Hepatic stellate cell (primary cell): ENCODE measurements at places on chromosomes 5 and 9.
A peak's percentile ranks its signal among the peaks of the same experiment; 100 is the strongest.

GRCh38 chr9:69307446-69308205 lies 17.4 kb upstream of the ENTREP1 start:
- DNase-seq: no peak

DNA sequence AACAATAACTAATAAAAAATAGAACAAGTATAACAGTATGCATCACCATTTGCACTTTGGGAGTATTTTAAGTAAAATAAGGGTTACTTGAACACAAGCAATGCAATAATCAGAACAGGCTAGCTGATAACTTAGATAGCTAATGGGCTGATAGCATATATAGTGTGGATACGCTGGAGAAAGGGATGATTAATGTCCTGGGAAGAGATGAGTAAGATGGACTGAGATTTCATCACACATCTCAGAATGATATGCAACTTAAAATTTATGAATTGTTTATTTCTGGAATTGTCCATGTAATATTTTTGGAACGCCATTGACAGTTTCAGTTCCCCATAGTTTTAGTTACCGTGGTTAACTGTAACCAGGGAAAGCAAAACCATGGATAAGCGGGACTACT lies 173.6 kb downstream of the ISL1 start:
- no peak for DNase-seq

DNA sequence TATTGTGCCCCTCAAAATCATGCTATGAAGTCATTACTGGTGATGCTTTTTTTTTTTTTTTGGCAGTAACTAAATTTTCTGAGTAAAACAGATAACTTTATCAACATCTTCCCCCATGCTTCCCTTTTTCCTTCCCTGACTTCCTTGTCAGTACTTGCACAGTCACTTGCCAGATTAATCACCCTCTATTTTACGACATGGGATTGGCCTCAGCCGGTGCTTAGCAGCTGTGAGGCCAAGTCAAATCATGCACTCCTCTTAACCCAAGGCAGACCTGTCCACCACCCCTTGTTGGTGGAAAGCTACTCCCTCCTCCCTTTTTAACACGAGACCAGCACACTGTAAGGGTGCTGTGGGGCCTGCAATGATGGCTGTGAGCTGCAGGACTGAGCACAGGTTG lies 118.0 kb upstream of the OTULINL start:
- no peak for DNase-seq

DNA sequence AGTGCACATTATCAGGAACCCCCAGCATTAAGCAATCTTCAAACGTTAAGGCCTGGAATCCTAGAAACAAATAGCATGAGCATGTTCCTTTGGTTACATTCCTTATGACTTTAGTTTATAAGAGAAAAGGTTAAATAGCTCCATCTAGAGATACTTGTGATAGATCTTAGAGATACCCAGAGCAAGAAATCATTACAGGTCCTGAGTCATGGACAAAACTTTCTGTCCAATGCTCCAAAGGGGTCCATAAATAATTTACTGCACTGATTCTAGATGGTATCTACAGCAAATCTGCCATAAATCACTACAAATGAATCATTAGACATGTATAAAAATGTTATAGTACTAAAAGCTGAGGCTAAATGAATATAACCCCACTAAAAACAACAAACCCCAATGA lies 139.6 kb downstream of the HTR1A start:
- DNase-seq: no peak

GRCh38 chr9:135592331-135592590 lies 30.7 kb downstream of the PAEP start:
- DNase-seq: no peak

- peak; percentile 56 for DNase-seq
Measured at GRCh38 chr9:16121601-16122286, 568.9 kb downstream of the CCDC171 start.

DNA sequence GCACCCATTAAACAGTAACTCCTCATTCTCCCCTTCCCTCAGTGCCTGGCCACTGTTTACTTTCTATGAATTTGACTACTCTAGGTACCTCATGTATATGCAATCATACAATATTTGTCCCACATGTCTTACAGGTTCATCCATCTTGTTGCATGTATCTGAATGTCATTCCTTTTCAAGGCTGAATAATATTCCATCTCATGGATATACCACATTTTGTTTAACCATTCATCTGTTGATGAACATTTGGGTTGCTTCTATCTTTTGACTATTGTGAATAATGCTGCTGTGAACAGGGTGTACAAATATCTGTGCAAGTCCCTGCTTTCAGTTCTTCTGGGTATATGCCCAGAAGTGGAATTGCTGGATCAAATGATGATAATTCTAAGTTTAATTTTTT lies 40.9 kb downstream of the INIP start:
- no peak for DNase-seq

DNA sequence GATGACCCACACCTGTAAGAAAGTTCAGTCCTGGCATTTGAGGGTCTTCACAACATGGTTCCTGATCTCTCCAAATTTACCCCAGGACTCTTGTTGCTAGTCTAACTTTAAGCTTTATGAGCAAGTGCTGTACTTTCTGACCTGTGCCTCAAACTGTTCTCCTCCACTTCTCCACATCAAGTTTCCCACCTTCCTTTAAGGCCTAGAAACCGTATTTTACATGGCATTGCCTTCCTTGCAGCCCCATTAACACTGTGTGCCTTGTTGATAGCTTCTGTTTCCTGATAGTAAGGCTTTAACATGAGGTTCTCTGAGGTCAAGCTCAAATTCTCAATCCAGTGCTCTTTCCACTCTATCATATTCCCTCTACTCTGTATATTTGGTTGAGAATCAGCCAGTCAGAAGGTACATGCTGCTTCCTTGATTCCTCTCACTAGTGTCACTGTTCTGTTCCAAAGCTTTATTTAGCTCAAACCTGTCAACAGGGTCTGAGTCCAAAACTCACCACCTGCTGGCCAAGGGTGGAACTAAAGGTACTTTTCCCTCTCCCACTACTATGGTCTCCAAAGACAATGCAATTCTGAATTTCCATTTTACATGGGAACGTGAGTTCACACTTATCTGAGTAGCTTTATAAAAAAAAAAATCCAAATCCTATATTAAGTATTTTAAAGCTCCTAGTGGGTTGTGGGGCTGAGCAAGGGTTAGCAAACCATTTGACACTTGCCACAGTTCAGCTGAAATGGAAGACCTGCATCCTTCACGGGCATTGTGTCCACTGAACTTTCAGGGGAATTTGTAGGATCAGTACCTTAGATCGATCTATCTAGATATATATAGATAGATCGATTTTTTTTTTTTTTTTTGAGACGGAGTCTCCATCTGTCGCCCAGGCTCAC lies 21.1 kb downstream of the VCP start:
- peak; percentile 46 for DNase-seq

GRCh38 chr5:91494447-91494996 lies 111.4 kb upstream of the ARRDC3 start:
- DNase-seq: no peak

DNA sequence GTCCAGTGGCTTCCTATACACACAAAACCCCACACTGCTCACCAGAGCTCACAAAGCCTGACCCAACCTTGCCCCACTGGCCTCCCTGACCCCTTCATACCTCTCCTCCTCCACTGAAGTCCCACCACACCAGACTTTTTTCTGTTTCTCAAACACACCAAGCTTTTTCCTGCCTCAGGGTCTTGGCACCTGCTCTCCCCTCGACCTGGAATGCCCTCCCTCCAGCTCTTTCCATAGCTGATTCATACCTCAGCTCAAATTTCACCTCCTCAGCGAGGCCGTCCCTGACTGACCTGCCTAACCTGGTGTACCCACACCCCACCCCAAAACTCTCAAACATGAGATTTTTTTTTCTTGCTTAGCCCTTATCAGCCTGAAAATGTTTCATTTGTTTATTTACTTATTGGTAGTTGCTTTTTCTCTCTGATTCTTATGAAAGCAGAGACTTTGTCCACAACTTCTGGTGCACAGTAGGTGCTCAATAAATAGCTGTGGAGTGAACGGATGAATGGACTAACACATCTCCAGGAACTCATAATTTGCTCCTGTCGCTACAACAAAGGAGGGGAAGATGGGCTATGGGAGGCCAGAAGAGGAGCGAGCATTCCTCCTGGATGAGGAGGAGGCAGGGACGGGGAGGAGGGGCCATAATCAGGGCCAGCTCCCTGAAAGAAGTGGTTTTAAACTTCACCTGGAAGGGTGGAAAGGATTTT lies 84.3 kb downstream of the SH3TC2 start:
- DNase-seq: no peak

- no peak for DNase-seq
Measured at GRCh38 chr9:137813651-137814415, 63.7 kb upstream of the CACNA1B start.

DNA sequence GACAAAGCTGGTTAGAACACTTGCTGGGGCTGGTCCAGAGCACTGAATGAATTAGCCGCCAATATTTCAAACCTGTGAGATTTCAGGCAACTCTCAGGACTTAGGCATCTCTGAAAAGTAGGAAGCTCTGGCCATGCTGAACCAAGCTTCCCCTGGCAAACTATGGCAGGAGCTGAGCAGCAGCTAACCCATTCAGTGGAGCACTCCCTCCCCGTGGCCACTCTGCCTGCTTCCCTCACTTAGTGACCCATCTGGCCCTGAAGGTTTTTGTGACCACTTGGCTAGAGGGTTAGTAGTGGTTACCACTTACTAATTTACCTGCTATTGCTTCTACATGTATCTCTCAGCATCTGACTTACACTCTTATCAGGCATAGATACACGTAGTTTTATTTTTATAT lies 25.5 kb downstream of the FOXI1 start:
- DNase-seq: no peak

DNA sequence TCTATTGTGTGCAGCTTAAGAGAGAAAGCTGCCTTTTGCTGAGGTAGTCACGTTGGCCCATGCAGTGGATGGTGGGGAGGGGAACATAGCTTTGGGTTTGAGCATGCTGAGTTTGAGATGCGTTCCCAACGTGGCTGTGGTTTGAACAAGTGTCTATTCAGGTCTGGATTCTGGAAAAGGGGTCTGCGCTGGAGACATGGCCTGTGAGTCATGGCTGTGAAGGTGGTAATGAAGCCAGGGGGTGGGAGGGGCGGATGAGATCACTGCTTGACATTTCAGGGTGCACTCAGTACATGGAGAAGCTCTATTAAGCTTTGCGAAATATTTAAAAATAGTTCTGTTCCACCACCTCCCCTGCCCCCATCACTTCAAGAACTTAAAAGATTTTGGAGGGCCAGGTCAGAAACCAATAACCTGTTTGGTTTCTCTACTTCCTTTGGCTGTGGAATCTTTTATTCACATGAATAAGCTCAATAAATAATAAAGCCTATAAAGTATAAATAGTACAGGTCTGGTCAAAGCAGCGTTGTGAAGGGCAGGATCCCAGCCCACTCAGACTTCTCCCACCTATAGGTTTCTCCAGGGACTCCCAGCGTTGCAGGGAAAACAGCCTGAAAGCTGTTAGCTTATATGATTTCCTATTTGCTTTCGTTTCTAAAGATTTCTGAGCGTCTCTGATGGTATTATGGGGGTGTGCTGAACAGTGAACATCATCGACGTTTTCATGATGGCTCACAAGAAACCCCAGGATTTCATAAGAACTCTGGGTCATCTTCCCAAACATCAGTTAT lies 189.9 kb downstream of the NSG2 start:
- no peak for DNase-seq

DNA sequence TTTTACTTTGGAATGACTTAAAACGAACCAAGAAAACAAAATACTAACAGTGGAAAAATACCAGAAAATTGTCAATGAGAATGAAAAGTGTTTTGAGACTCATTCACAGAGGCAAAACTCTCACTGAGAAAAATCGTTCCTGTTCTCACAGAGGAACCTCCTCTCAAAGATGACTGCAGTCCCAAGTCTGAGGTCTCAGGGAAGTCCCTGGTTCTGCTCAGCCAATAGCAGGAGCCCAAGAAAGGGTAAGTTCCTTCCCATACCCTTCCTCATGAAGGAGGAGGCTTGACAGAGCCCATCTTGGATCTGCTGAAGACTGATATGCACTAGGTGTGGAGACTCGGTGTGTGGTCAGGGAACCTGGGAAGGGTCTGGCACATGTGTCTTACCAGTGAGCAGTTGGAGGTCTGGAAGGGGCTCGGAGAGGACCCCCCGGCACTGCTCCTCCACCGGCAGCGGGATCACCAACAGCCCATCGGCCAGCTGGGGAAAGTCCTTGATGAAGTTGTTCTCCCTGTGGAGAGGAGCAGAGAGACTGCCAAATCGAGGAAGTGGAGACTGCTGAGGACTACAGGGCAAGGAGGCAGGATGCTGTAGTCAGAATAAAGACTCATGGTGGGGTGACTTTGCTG lies 46.0 kb downstream of the TRIM32 start:
- no peak for DNase-seq

DNA sequence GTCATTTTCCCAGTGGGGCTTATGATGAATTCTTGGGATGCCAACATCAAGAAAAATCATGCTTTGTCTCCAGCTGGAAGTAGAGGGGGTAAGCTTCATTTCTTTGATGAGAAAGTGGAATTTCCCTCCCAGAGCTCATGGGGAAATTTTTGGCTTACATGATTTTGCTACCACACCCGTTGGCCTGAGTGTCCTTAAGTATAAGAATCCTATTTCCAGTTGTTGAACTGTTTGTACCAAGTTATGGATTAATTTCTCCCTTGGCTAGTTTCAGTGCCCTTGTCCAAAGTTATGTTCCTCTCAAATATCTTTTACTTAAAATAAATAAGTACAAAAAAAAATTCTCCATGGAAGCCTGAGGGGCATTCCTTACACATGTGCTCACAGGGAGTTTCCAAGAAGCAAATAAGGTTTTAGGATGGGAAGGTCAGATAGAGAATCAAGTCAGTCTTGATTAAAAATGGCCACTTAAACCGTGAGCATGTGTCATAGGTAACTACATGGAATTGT lies 82.3 kb downstream of the PTCD2 start:
- DNase-seq: peak; percentile 19

- no peak for DNase-seq
Measured at GRCh38 chr9:114799925-114800324, 5.9 kb downstream of the TNFSF15 start.

GRCh38 chr9:93893194-93893593 lies 62.0 kb downstream of the BARX1 start:
- DNase-seq: no peak

DNA sequence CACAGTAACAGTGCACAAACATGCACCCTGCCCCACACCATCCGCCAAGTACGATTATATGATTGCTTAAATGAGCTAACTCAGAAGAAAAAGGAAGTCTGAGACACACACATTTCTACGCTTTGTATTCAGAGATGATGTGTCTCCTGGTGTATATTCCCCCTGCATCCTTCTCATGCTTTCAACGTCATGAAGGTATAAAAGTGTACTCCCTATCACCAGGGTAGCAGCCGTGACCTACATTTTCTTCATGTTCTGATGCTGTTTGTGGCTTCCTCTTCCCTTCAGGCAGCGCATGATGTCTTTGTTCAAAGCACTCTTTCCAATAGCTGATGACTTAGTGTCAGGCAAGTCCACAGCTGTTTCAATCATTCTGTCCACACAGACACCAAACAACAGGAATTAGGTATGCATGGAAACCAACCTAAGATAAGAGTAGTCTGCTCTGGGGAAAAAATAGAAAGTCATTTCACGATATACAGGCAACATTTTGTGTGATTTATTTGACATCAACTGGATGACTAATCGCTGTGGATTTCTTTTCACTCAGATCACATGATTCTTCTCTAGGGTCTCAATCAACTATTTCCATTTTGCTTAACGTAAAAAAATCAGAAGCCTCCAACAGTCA lies 269.4 kb upstream of the PTGER4 start:
- no peak for DNase-seq
